Fibroblast of villous mesenchyme (primary cell): ENCODE measurements at places on chromosomes 12 and 14. TPM values are rescaled to one million over a fixed set of nuclear protein-coding genes. Genes with fewer than 3 reads are reported as not detected.

Gene PLBD1
- 10.0 and 18.1 TPM in 2 replicates for total RNA-seq

Gene ADAMTS20
- total RNA-seq = under 0.01 TPM in 2 replicates

Gene SOAT2
- not detected in 2 replicates for total RNA-seq

Gene GTF2A1
- 20.9 and 28.9 TPM in 2 replicates for total RNA-seq

Gene STAC3
- 0.32 and 1.3 TPM in 2 replicates for total RNA-seq

Gene CATSPERB
- under 0.01 TPM in 1 of 2 replicates, not detected in the other for total RNA-seq

Gene CLEC4D
- not detected in 2 replicates for total RNA-seq

Gene C12orf56
- 0.64 and 0.86 TPM in 2 replicates for total RNA-seq

Gene PRH1
- total RNA-seq = 30.2 and 32.9 TPM in 2 replicates

Gene KRT6B
- not detected in 2 replicates for total RNA-seq

Gene RECQL
- total RNA-seq = 68.6 and 95.9 TPM in 2 replicates

Gene REP15
- 0.86 and 1.3 TPM in 2 replicates for total RNA-seq

Gene PPP4R4
- total RNA-seq = under 0.01 and 0.43 TPM in 2 replicates

Gene ADGRD1
- under 0.01 TPM in 2 replicates for total RNA-seq

Gene HEBP1
- total RNA-seq = 12.2 and 19.9 TPM in 2 replicates

Gene HRK
- under 0.01 TPM in 1 of 2 replicates, not detected in the other for total RNA-seq

Gene OTOGL
- total RNA-seq = under 0.01 TPM in 2 replicates

Gene GPR84
- not detected in 2 replicates for total RNA-seq

Gene TAS2R50
- total RNA-seq = 5.8 and 7.3 TPM in 2 replicates

Gene RPL10L
- 0.43 TPM in 1 of 2 replicates, not detected in the other for total RNA-seq

Gene STAB2
- not detected in 2 replicates for total RNA-seq

Gene ZNF891
- total RNA-seq = 0.86 and 0.97 TPM in 2 replicates

Gene DBX2
- not detected in 2 replicates for total RNA-seq

Gene TRPV4
- 0.43 and 0.97 TPM in 2 replicates for total RNA-seq

Gene CD163
- not detected in 2 replicates for total RNA-seq

Gene IL31
- not detected in 2 replicates for total RNA-seq

Gene KERA
- not detected in 2 replicates for total RNA-seq

Gene ITGA5
- total RNA-seq = 431 and 438 TPM in 2 replicates

Gene CMKLR1
- total RNA-seq = 1.7 and 1.9 TPM in 2 replicates

Gene MYH6
- not detected in 2 replicates for total RNA-seq

Gene MYL2
- total RNA-seq = not detected in 2 replicates

Gene CACNA1C
- total RNA-seq = 11.7 and 14.8 TPM in 2 replicates

Gene SLC25A47
- total RNA-seq = not detected in 2 replicates

Gene MMP19
- total RNA-seq = 9.1 and 9.7 TPM in 2 replicates

Gene RPGRIP1
- under 0.01 TPM in 1 of 2 replicates, not detected in the other for total RNA-seq

Gene KIF5A
- total RNA-seq = 0.86 and 1.3 TPM in 2 replicates

Gene KITLG
- 13.8 and 16.4 TPM in 2 replicates for total RNA-seq

Gene GNG2
- 4.3 and 12.9 TPM in 2 replicates for total RNA-seq

Gene BMAL2
- total RNA-seq = 20.0 and 21.6 TPM in 2 replicates

Gene BATF
- total RNA-seq = not detected in 2 replicates

Gene TECPR2
- 18.0 and 19.9 TPM in 2 replicates for total RNA-seq

Gene PRKD1
- total RNA-seq = 11.3 and 13.8 TPM in 2 replicates

Gene ZC2HC1C
- 0.64 and 2.2 TPM in 2 replicates for total RNA-seq

Gene MAP3K9
- under 0.01 and 0.43 TPM in 2 replicates for total RNA-seq

Gene KRT79
- total RNA-seq = not detected in 2 replicates

Gene METTL25
- total RNA-seq = 9.0 and 13.8 TPM in 2 replicates

Gene KRT75
- total RNA-seq = not detected in 2 replicates

Gene RTL1
- not detected in 2 replicates for total RNA-seq

Gene TXNRD1
- total RNA-seq = 352 and 747 TPM in 2 replicates
